ENCODE measurements at places on chromosomes 16 and 17.

DNA sequence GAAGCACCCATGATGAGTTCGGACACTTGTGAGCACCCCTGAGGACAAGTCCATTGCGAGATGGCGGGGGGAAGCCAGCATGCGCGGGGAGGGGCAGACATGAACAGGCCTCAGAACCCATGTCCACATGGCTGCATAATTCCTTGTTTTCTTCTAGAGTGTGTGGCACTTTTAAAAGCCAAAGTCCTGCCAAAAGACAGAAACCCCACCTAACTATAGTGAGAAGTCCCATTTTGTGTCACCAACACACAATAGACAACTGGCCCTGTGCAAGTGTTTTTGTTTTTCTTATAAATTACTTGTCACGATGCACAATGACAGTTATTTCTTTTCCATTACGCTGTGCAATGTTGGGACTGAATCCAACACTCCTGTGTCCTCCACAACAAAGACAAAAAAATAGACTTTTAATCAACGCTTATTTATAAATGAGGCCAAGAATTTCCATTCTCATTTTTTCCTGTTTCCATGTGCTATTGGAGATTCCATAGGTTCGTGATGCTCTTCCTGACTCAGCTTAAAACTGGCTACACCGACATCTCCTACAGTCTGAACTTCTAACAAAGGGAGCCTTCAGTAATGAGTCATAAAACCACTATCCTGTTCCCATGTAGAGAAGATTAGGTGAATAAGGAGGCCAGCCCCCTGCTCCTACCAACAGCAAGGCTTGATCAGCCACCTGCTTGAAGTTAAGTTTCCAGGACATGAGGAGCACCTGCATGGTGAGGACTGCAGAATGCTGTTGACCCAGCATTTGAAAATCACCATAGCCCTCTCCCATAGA, 98.9 kb downstream of the ZNF423 start:
- no peak for DNase-seq

- no peak for DNase-seq
Observed at GRCh38 chr16:83623892-83624291, 183.9 kb upstream of the HSBP1 start.

GRCh38 chr17:15485045-15485444, 17.6 kb upstream of the CDRT4 start:
- no peak for DNase-seq

GRCh38 chr17:4175921-4176807, 33.2 kb downstream of the CYB5D2 start:
- no peak for DNase-seq

DNA sequence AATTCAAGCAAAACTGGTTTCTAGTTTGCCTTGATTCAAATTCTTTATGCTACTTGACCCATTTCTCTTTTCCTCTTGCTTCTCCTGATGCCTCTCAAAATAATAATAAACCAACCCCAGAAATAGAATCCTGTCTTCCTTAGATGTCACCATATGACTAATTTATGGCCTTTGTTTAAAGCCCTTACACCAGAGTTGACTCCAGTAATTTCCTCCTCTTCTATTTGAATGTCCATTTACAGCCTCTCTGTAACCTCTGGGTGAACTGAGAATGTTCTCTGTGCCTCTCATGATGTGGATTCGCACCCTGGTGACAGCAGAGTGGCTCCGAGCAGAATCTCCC, 31.5 kb downstream of the ZFHX3 start:
- DNase-seq, result peak; percentile 43

- no peak for DNase-seq
Observed at GRCh38 chr16:21033704-21034103, 116.9 kb downstream of the DNAH3 start.

DNA sequence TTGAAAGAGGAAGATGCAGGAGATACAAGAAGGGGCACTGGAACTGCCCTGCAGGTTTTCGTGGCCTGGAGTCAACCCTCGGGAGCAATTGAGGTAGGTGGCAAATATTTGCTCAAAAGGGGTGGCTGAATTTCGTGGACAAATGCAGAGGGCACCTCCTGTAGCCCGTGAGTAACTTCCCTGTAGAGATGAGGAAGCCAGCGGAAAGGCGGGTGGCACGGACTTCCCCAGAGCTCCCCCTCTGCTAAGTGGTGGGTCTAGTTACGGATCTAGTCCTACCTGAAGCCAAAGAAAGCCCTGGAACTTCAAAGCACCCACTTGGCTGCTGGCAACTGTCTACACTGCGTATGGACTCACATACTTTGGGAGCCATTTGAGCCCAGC, 1.0 kb upstream of the ATP2C2 start:
- no peak for DNase-seq

GRCh38 chr16:23700509-23700908, 12.5 kb downstream of the ERN2 start:
- no peak for DNase-seq

GRCh38 chr17:8148560-8148959, 3.6 kb downstream of the PER1 start:
- no peak for DNase-seq

GRCh38 chr17:68594552-68594951, 6.6 kb downstream of the FAM20A start:
- DNase-seq, result no peak

GRCh38 chr16:54720259-54720658, 210.4 kb upstream of the IRX5 start:
- DNase-seq, result no peak

DNA sequence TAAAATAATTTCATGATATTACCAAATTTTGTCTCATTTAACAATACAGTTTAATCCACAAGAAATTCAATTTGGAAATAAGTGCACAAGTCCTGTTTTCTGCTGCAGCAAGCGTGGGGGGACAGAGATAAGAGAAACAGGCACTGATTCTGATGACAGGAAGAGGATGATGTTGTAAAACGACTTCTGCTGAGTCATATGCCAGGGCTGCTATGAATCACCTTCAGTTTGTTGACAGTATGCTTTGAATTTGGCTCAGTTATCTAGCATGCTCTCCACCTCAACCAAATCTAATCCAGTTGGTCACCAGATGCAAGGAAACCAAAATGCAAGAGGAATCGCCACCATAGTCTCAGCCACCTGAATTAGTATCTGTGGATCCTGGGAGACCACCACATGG, 244.1 kb upstream of the MON1B start:
- no peak for DNase-seq

GRCh38 chr17:47276444-47276843, 22.8 kb downstream of the ITGB3 start:
- DNase-seq, result no peak

DNA sequence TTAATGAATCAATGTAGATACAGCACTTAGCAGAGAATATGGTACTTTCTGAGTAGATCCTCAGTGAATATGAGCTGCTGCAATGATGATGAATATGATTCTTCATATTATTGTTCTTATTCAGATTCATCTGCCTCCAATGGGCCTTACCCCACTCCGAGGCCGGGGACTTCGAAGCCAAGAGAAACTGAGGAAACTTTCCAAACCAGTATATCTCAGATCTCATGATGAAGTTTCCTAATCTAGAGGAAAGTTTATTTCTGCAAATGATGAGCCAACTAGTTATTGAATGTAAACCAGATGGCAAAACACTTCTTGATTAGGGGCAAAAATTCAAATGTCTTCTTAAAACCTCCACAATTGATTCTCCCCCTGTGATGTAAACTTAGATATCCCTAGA, 23.3 kb downstream of the LYRM1 start:
- no peak for DNase-seq

GRCh38 chr17:43556292-43556691, 10.2 kb upstream of the ETV4 start:
- DNase-seq, result peak; percentile 85

DNA sequence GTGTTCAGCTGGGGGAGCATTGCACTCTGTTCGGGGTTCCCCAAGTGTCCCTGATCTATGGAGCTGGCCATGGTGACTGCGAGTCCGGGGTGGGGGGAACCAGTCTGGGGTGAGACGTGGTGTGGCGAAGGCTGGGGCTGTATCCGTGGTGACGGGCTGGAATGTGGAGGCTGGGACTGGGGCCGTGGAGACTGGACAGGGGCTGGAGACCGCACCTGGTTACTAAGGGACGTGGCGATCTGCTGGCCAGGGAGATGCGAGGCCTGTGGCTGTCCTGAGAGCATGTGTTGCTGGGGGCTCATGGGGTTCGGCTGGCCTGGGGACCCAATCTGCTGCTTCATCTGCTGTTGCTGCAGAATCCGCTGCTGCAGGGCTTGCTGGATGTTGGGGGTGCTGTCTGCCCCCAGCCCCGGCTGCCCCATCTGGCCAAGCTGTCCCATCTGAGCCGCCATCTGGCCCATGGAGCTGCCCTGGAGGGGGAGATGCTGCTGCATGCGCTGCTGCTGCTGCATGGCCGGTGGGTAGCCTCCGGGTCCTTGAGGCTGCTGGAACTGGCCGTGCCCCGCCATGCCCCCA, 10.6 kb upstream of the TRAP1 start:
- DNase-seq, result no peak

DNA sequence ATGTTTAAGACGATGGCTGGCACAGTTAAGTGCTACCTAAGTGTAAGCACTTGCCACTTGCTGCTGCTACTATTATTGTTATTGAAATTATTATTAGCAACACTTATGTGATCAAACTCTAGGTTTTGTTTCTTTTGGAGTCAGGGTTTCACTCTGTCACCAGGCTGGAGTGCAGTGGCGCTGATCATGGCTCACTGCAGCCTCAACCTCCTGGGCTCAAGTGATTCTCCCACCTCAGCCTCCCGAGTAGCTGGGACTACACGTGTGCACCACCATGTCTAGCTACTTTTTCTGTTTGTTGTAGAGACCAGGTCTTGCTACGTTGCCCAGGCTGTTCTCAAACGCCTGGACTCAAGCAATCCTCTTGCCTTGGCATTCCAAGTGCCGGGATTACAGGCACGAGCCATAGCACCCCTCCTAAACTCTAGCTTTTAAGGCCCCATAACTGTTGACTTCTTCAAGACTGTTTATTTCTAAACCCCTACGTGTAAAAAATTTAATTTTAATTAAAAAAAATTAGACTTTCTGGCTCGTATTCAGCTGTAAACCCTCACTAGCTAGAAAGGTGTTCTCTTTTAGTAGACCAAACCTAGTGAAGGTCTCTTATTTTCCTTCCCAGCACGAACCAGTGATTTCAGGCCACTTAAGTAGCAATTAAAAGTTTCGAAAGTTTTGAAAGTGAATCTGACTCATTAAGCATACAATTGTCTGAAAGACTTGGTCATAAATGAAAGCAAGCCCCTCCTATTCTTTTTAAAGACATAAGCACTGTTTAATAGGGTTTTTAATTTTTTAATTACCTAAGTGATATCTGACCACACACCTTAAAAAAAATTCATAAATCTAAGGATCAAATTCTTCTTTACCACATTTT, 11.7 kb upstream of the SCNN1B start:
- DNase-seq, result no peak

DNA sequence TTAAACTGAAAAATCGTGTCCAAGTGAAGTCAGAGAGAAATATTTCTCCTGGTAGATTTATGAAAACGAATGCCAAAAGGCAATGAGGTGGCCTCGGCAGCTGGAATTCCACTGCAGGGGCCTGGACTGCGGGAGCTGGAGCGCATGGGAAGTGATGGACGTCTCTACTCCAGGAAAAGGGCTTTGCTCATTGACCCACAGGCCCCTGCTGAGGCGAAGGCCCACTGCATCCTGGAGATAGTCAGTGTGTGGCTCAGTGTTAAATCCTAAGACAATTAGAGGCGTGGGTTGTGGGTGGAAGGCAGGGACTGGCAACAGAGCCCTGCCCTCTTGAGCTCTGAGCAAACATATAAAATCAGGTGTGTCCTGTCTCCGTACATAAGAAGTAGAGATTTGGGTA, 191.4 kb downstream of the SLC39A11 start:
- no peak for DNase-seq

DNA sequence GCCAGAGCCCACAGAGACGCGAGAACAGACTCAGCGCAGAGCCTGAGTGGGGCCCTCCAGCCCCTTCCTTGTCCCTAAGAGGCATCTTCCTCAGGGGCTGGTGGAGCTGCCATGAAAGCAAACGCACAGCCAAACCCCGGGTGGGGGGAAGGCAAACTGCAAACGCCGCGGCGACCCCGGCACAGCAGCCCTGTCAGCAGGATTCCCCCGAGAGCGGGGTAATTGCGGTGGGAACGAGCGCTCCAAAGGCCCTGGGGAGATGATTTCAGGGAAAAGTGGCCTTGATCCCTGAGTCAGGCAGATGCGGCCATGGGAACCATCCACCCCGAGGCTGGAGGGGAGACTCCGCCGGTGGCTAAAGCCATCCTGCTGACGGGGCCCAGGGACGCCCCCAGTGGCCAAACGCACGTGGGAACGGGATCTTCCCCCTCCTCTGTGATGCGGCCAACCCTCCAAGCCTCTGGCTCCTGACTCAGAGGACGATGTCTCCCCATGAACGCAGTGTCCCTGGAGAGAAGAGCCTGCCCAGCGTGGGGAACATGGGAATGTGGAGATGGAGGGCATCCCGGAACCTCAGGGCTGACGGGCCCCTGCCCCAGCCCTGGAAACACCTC, 25.1 kb downstream of the SLC7A5 start:
- DNase-seq, result no peak

DNA sequence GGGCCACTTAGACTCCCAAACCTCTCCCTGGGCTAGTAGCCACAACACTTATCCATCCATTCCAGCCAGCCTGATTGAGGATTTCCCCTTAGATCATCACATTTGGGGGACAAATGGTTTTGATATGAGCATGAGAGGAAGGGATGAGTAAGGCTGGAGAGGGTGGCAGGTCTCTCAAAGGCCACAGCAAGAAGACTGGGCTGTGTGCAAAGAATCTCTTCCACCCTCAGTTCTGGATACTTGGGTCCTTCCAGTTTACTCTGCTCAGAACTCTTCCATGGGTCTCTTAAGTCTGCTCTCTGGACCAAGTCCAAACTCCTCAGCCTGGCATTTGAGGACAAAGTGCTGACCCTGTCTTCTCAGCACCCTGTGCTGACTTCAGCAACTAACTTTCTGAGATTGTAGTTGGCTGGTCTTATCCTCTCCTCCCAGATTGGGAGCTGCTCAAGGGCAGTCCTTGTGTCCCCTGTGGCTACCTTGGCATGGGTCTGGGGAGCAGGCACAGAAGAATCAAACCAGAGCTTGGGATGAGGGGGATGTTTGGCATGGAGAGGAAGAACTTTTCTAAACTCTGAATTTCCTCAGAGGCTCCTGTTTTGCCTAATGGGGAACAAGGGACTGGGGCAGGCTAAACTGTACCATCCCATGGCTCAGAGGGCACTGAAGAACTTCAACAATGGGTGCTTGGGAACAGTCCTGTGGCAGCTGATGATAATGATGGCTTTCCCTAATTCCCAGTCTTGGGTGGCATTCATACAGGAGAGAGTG, 3.1 kb upstream of the NFATC3 start:
- DNase-seq, result peak; percentile 18

GRCh38 chr17:6893382-6894205, 62.1 kb upstream of the TEKT1 start:
- no peak for DNase-seq

All from inflammatory macrophage (primary cell).